Left renal cortex interstitium (tissue), 4 donors: ENCODE measurements at places on chromosomes 2 and 18.

DNA sequence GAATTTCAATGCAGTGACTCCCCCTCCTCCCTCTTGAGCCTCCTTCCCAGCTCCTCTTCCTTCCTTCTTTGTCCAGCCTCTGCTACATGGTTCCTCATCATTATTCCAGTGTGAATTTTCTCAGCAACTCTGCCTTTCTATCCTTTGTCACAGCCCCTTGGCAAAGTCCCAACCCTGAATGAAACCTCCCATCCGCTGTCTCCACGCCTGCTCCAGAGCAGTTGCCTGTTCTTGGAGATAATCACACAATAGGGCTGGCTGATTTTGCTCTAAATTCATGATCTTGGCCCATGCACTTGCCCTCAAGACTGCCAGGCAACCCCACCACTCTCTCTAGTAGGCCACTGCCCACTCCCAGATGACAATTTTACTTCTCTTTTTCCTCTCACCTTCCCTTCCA lies 61.4 kb downstream of the BCL2L11 start:
- DNase-seq: no peak

- DNase-seq: no peak
Measured at GRCh38 chr2:232336241-232336736, 42.3 kb upstream of the ALPP start.

DNA sequence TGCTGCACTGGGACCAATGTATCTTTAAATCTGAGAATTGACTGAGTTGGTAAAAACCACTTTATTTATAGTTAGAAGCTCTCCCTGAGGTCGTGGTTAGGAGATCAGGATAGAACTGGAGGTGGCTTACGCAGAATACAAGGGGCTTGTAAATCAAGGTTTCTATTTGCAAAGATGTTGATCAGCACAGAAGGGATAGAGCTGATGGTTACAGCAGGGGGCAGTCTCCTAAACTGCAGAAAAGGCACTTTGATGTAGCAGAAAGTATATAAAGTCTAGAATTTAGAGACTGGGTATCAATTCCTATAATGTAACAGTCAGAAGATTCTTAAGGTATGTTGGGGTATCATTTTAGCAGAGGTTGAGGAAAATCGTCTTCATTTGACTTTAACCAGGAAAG lies 25.2 kb upstream of the ACVR1 start:
- no peak for DNase-seq

DNA sequence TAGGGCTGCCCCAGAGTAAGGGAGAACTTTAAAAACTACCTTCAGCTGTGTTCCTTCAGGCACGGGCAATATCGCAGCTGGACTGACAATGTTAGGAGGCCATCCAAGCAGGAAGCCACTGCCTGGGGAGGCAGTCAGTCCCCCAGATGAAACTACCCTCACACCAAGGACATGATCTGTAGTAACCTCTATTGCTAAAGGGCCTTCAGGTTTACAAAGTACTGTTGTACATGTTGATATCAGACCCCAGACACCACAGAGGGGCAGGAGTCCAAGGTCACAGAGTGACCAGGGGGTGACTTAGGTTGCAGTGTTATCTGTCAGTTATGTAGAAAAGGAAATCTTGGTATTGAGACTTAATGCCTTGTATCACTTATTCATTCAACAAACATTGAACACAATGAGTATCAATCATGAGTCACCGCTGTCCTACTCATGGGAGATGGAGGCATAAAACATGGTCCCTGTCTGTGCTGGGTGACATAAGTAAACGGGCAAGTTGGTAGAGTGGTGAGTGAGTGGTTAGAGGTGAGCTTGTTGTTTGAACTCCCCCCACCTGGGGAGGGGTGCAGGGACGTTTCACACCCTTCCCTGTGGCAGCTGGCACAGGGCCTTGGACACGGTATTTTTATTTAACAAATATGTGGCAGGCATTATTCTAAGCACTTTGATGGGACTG lies 7.1 kb downstream of the CABLES1 start:
- DNase-seq: no peak

GRCh38 chr18:45049578-45050319 lies 369.1 kb downstream of the SETBP1 start:
- DNase-seq: no peak

GRCh38 chr18:51074605-51075004 lies 44.6 kb downstream of the SMAD4 start:
- DNase-seq: no peak

- no peak for DNase-seq
Measured at GRCh38 chr2:25602333-25602723, 71.0 kb downstream of the DTNB start.

DNA sequence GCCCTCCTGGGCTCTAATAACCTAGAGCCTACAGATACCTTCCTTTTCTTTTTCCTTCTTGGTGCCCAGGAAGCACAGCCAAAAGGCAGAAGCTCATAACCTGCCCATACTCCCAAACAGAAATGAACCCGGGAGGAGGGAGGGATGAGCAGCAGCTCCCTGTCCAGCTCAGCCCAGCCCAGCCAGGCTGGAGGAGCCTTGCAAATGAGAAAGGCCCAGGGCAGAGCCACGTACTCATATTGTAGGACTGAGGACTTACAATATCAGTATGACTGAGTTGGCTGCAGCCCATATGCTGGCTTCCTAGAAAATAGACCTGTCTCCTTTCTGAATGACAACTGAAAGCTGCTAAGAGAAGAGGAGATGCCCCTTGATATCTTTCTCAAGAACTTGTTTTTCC lies 21.7 kb downstream of the PKDCC start:
- no peak for DNase-seq

- no peak for DNase-seq
Measured at GRCh38 chr18:76397631-76398030, 97.4 kb downstream of the ZNF516 start.

GRCh38 chr2:233062946-233063268 lies 2.8 kb downstream of the INPP5D start:
- DNase-seq: no peak

DNA sequence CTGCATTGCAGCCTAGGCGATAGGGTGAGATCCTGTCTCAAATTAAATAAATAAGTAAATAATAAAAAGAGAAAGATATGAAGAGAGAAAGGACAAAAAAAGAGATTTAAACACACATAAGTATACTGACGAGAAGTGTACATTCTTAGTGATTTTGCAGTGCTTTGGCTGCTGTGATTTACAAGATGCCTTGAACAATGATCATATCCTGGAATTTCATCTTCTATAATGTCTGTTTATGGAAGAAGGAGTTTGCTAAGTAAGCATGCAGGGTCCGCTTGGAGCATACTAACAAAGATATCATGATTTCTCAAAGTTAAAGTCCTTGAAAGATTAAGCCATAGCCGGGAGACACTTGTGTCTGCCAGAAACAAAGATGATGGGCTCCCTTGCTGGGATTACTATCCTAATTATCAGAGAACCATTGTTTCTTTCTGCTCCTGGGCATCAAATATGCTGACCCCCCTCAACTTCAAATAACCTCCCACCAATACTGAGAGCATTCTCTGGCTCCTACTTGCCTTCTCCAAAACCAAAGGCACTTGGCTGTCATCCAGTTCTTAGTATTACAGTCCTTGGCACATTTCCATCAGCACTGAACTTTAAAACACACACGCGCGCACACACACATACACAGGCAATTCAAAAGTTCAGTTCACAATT lies 47.5 kb upstream of the STAM2 start:
- peak; percentile 59 for DNase-seq

- DNase-seq: no peak
Measured at GRCh38 chr18:62741584-62741983, 26.2 kb downstream of the PHLPP1 start.

DNA sequence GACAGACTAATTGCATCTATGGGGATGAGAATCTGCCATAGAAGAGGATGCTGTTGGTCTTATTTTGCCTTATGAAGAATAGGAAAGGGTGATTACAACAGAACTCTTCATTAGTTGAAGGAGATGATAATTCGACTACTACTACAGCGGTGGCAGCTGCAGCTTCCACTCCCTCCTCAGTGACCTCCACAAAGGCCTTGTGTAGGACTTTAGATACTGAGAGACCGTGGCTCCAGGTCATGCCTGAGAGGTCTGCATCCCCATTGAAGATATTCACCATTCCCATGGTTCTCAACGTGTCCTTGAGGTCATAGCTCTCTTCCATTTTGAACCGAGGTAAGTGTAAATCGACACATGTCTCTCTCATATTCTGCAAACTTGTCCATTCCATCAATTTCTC lies 6.4 kb downstream of the SERPINB4 start:
- no peak for DNase-seq

DNA sequence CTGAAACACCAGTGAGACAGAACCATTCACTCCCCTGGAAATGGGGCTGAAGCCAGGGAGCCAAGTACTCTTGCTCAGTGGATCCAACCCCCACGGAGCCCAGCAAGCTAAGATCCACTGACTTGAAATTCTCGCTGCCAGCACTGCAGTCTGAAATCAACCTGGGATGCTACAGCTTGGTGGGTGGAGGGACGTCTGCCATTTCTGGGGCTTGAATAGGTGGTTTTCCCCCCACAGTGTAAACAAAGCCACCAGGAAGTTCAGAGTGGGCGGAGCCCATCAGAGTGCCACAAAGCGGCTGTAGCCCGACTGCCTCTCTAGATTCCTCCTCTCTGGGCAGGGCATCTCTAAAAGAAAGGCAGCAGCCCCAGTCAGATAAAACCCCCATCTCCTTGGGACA lies 292.8 kb downstream of the LNPK start:
- no peak for DNase-seq

GRCh38 chr2:150946831-150947230 lies 314.8 kb downstream of the RBM43 start:
- DNase-seq: no peak

DNA sequence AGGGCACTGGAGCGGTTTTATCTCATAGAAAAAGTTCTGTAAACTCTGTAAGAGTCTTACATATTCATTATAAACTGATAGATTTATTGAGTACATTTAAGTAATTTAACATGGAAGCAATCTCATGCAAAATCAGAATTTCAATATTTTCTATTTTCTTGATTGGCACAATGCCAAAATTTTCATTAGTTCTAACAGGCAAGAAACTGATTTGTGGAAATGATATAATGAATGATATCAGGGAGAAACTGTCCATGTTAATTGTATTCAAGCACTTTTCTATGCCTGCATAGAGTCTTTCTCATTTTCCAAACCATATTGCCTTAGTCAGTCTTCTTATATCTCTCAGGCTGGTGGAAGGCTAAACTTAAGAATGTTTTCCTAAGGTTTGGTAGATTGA lies 23.0 kb upstream of the SPAG16 start:
- no peak for DNase-seq

GRCh38 chr2:156999661-157000060 lies 257.8 kb upstream of the GALNT5 start:
- no peak for DNase-seq

DNA sequence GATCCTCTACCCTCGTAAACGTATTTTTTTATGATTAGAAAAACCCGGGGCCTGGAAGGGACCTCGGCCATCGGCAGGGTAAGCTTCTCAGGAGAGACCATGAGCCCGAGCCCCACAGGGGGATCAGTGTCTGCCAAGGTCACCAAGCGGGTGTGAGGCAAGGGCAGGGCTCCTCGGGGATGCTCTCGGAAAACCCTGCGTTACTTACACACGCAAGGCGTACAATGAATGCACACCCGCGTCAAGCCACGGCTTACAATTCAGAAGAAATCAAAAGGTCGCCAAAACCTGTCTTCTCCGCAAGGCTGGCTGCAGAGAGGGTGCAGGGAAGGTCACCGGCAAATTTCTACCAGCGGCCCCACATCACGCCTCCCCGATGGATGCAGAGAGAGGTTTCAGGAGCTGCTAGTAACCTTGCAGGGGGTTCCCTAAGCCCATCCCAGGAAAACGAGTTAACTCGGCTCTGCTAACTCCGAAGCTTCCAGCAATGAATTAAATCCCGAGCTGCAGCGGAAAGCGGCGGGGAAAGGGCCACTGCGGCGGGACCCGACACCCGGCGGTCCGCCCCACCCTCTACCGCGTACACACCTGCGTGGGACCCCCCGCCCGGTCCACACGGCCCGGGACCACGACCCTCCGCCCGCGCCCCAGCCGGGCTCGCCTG lies 638 bp downstream of the ST3GAL5 start:
- DNase-seq: no peak

GRCh38 chr18:24271381-24272228 lies 126.0 kb downstream of the OSBPL1A start:
- peak; percentile 66 for DNase-seq

DNA sequence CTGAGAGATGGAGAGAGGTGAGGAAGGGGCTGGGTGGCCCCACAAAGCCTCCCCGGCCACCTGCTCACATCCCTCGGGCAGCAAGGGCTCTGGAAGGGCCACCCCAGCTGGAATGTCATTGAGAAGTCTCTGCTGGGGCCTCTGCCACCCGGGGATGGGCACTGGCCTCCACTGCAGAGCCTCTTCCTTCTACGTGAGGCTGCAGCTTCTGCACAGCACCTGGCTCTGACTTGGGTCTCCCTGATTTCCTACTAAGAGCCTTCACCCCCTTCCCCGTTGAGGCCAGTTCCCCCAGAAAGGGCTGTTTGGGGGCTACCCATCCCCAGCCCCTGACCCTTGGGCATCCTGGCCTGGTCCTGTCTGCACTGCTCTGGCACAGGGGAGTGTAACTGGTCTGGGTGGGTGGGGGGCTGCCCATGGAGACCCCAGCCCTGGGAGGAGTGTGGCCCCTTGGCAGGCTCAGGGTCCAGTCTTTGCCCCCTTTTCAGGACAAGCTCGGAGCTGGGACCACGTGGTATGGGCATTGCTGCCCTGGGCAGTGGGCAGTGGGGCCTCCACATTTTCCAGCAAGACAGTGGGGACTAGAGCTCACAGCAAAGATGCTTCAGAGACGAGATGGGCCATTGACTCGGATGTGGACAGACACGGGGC lies 5.6 kb downstream of the PDCD1 start:
- DNase-seq: no peak

DNA sequence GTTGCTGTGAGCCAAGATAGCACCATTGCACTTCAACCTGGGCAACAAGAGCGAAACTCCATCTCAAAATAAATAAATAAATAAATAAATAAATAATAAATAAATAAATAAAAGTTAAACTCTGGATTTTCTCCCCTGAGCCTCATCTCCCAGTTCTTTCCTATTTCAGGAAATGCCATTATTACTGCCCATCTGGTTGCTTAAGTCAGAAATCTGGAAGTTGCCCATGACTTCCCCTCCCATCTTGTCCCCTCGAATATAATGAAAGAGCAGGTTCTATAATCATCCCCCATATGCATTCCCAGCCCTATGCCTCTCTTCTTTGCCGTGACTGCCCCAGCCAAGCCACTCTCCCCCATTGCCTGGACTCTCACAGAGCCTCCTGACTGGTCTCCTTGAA lies 4.2 kb upstream of the PSD4 start:
- no peak for DNase-seq

DNA sequence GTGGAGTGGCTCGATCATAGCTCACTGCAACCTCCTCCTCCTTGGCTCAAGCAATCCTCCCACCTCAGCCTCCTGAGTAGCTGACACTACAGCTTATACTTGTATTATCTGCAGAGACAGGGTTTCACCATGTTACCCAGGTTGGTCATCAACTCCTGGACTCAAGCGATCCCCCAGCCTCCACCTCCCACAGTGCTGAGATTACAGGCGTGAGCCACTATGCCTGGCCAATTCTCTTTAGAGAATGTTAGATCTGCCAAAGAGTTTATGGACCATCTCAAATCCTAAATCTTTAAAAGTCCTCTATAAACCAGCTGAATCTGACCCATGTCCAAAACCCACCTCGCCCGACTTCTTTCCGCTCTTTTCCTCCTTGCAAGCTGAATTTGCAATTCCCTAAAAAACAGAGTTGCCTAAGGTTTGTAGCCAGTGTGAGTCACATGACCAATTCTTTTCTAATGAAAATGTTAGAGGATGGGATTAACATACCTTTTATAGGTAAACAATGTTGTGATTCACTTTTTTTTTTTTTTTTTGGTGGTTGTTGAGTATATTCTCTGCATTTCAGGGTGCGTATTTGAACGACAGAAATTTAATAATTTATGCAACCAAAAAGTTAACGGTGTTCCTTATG lies 2.4 kb upstream of the PMAIP1 start:
- no peak for DNase-seq

GRCh38 chr18:48879008-48879431 lies 71.7 kb downstream of the SMAD7 start:
- DNase-seq: no peak
